ENCODE measurements at places on chromosomes 7 and 10. TPM values are rescaled to one million over a fixed set of nuclear protein-coding genes. Genes with fewer than 3 reads are reported as not detected.

LMTK2 gene
- total RNA-seq = 20.6 TPM

DIP2C gene
- 52.6 TPM for total RNA-seq

GIMAP6 gene
- not detected for total RNA-seq

- no peak overlapping the region for H3K27ac ChIP-seq
- H3K4me3 ChIP-seq = no peak overlapping the region
- no peaks in the 10 kb centered on the region for H3K36me3 ChIP-seq
- DNase-seq = no peak
These were observed 49.1 kb upstream of the FAM20C start for GRCh38 chr7:143145-143751.

DNA sequence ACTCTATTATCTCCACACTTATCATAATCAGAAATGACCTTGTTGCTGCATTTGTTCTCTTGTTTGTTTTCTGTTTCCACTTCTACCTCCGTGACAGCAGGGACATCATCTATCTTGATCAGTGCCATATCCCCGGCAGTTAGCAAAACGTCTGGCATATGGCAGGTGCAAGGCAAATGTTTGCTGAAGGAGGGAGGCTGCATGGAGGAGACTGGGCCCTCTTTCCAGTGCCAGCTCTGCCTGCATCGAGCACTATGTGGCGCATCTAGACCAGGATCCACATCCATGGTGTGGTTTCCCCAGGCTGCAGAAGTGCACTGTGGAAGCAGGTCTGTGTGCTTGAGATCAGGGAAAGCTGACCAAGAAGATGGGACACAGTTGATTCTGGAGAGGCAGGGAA lies 181.2 kb downstream of the KCNMA1 start:
- H3K27me3 ChIP-seq = no peaks in the 10 kb centered on the region
- DNase-seq = no peak
- H3K4me1 ChIP-seq = no peaks in the 10 kb centered on the region
- H3K4me3 ChIP-seq = no peak overlapping the region

- no peak for DNase-seq
- H3K4me3 ChIP-seq = no peak overlapping the region
- H3K27me3 ChIP-seq = no peaks in the 10 kb centered on the region
- H3K27ac ChIP-seq = no peak overlapping the region
These were observed 95.0 kb downstream of the ARMH3 start for GRCh38 chr10:101960879-101961395.

All from glutamatergic neuron (in vitro differentiated cells).